Right ventricle myocardium inferior (tissue), 1 donor: ENCODE measurements at places on chromosomes 6 and 20.

DNA sequence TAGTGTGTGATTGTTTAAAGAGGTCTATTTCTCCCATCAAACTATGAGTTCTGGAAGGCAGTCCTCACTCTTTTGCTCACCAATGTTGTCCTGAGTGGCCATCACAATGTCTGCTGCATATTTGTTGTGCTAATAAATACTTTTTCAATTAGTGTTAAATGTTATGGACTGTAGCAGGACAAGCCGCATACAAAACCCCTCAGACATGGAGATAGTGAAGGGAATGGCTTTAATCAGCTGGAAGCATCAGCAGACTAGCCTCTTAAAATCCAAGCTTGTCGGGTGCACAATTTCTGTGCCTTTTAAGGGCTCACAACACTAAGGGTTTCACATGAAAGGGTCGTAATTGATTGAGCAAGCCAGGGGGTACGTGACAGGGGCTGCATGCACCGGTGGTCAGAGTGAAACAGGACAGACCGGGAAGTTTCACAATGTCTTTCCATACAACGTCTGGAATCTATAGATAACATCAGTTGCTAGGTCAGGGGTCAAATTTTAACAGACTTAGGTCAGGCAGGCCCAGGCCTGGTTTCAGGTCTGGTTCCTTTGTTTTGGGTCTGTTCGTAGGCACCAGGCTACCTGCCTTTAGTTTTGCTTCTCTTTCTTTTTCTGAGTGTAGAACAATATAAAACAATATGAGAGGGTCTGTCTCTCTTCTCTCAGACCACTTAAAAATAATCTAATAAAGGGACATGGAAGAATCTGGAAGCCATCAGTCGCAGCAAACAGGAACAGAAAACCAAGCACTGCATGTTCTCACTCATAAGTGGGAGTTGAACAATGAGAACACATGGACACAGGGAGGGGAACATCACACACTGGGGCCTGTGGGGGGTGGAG, 327.6 kb upstream of the HTR1E start:
- DNase-seq, result no peak

DNA sequence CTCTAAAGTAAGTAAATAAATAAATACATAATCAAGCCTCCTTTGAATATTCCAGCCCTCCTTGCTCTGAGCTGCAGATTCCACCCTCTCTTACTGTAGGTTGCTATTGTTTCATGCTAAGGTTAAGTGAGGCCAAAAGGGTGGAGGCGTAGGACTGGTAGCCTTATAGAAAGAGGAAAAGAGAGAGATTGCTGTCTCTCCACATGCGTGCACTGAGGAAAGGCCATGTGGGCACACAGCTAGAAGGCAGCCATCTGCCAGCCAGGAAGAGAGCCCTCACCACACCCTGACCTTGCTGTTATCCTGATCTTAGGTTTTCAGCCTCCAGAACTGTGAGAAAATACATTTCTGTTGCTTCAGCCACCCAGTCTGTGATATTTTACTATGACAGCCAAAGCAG, 87.4 kb upstream of the SHLD1 start:
- DNase-seq, result no peak

DNA sequence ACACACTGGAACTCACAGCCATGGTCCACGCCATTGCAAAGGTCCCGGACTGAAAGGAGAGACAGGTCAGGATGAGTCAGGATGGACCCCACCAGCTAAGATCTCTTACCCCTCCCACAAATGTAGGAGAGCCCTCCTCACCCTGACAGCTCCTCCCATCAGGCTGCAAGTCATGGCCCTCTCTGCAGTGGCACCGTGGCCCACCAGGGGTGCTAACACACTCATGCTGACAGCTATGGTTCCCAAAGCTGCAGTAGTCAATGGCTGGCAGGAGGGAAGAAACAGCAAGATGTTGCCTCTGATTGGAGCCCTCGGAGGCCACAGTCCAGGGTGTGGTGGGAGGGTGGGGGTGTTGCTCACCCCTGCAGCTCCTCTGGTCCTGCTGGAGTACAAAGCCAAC, 5.7 kb upstream of the RBPJL start:
- DNase-seq, result no peak

GRCh38 chr6:111265842-111266241, 178.5 kb downstream of the SLC16A10 start:
- DNase-seq, result no peak

DNA sequence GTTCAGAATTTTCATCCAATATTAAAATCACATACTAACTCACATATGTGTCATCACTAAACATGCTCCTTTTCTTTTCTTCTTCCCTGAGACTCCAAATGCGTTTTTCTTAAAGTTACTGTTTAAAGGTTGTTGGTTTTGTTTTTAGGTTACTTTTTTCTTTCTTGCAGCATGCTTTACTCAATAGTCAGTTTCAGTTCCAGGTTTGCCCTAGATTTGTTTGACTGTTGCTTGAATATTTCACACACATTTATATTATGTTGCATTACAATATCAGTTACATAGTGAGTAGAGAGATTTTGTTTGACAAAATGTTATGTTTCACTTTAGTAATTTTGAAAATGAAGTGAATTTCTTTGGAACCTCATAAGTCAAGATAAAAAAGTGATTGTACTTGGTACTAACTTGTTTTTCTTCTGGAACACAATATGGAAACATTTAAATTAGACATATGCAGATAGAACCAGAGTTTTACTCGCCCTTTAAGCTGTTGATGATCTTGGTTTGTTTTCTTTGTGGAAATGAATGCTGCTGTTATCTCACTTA, 27.3 kb downstream of the FNDC1 start:
- DNase-seq, result no peak

DNA sequence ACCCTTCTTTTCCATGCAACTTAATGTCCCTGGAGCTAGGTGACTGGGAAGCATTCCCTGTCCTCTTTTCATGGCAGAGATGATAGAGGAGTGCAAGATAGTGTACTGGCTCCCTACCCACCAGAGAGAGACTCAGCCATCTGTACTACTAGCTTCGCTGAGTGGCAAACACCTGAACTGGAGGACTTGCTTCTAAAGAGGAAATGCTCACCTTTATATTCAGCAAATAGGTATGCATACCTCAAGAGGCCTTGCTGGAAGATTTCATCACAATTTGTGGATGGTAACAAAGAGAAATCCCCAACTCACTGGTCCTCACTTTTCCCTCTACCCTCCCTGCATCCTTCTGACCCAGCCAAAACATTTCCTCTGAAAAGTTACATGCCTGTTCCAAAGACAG, 124.1 kb downstream of the FOXA2 start:
- no peak for DNase-seq

- DNase-seq, result no peak
Observed at GRCh38 chr6:85137865-85138264, 312.0 kb upstream of the NT5E start.

- DNase-seq, result peak; percentile 73
Observed at GRCh38 chr6:80366714-80367113, 260.2 kb downstream of the BCKDHB start.

DNA sequence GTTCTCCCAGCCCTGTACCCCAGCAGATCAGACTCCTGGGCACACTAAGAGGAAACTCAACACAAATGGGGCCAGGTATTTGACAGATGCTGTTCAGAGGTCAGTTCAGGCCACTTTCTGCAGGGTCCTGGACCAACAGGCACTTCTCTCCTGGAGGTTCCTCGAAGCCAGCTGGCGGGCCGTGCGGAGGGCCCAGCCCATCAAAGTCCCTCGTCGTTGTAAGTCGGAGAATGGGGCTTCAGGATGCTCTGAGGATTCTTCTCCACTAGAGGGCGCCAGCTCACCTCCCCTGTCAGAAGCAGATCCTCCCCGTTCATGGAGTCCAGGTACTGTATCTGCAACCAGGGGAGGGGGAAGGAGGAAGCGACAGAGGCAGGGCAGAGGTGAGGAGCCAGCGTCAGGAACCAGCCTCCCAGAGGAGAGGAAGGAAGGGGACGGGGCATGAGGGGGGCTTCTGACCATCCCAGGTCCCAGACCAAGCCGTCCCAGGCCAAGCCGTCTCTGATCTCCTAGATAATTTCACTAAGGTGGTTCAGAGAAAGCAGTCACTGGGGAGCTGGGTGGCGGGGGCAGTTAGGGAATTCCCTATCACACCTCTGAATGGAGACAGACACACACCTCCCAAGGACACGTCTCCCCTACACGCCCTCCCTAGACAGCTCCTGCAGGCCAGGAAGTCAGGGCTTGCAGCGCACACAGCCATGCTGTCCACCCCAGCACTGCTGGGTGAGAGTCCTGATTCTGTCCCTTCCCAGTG, 11.7 kb upstream of the FAM83C start:
- peak; percentile 81 for DNase-seq

DNA sequence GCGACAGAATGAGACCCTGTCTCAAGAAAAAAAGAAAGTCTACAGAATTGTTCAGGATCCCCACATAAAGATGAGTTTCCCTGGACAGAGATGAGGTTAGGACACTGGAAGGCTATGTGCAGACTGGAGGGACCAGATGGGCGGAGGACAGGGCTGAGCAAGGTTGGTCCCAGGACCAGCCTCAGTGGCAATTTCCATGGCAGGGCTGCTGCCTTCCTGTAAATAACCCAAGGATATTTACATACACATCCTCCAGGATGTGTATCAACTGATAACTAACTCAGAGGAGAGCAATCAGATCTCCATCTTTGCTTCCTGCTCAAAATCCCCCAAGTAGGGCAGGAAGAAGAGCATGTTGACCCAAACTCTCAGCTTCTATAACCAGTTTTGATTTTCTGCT, 58.8 kb downstream of the RSPH3 start:
- DNase-seq, result no peak

DNA sequence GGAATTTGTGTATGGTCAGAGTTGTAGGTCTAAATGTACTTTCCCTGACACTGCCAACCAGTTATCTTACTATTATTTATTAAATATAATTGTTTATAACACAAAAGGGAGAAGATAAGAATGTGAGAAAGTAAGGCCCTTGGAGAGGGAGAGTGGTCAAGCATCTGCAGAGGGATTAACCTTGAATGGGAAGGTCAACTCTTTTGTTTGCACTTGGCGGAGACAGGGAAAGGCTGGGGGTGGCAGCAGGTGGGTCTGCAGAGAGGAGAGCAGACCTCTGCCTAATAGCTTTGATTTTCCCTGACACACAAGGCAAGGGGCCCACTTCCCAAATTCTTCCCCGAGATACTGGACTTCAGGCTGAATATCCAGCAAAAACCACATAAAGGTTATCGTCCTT, 4.2 kb downstream of the LRP11 start:
- DNase-seq, result no peak

DNA sequence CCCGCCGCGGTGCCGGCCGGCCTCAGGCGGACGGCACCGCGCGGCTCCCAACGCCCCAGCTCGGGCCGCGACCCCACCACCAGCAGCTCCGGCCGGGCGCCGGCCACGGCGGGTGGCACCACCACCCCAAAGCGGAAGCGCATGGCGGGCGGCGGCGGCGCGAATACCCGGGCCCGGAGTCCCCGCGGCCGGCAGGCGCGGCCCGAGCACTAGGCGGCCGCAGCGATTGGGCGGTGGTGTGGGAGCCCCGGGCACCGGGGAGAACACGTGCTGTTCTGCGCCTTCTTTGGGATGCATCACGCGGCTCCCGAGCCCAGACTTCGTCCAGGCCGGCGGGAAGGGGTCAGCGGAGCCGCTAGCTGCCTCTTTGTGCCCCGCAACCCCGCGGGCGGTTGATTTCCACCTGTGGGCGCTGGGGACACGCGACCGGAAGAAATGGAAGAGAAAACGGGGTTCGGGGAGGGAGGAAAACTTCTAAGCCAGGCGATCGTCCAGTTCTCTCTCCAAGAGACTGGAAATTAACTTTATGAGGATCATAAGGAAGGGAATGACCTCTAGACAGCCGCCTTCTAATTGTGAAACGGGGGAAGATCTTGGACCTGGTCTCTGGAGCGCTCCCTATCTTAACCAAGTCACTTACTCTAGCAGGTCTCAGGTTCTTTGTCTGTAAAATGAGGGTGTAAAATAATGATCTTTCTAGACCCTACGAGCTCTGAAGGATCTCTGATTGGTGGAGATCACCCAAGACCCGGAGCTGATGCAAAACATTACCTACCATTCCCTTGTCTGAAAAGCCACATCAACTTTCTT, at the start of gene EPM2A:
Gene EPM2A, minus strand, starts transcription at position 165 of the 810 bp plus-strand sequence. Its CDS starts 22 bp downstream, at position 143.
- DNase-seq, result peak; percentile 94

DNA sequence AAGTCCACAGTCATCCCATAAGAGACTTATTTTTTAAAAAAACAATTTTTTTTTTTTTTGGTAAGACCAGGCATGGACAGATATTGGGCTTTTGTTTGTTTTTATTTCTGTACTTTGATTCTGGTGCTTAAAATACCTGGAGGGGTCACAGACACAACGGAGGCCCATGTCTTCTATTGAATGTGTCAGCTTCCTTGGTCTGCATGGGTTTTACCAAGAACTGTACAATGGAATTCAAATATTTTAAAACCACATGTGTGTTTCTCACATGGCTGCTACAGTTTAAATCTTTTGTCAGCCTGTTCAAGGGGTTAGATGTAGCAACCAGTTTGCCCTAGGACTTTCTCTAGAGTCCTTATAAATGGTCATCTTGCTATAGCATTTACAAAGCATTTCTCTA, 139.8 kb downstream of the SOX4 start:
- DNase-seq, result no peak
